Activated naive CD4-positive, alpha-beta T cell treated with anti-CD3 and anti-CD28 coated beads, Interleukin-2, amount 50 U/mL, for 72 hours (primary cell): ENCODE measurements at places on chromosomes 7 and 10. TPM values are rescaled to one million over a fixed set of nuclear protein-coding genes. Genes with fewer than 3 reads are reported as not detected.

The PPIF gene
- total RNA-seq = 144 TPM

DNA sequence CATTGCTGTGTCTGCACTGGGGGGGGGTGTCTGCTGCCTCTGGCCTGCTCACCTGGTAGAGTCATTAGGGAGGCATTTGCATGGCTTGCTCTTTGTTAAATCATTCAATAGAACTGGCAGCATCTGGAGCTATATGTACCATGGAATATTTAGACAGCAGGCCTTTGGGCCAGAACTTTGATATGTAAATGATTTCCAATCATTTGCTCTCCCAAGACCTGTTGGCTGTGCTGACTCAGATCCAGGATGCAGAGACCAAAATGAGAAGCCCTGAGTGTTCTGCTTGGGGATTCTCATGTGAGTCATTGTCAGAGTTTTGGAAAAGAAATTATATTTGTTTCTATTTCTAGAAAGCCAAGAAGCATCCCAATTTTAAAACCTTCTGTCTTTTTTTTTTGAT is 257.6 kb upstream of the IGFBP3 start:
- DNase-seq = no peak

DNA sequence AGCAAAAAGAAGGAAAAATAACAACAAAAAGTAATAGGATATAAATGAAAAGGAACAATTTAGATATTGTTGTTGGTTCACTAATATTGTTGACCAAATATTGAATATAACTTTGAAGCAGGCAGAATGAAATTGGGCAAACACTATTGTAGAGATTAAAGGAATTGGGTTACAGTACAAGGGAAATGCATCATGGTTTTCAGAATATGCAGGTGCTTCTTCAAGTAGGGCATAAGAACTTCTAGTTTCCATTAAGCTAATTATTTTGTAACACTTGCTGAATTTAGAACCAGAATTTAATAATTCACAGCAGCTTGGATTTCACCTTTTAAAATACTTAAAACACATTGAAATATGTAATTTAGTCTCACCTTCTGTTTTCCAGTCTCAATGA is 36.5 kb downstream of the RPA3 start:
- no peak for DNase-seq

DNA sequence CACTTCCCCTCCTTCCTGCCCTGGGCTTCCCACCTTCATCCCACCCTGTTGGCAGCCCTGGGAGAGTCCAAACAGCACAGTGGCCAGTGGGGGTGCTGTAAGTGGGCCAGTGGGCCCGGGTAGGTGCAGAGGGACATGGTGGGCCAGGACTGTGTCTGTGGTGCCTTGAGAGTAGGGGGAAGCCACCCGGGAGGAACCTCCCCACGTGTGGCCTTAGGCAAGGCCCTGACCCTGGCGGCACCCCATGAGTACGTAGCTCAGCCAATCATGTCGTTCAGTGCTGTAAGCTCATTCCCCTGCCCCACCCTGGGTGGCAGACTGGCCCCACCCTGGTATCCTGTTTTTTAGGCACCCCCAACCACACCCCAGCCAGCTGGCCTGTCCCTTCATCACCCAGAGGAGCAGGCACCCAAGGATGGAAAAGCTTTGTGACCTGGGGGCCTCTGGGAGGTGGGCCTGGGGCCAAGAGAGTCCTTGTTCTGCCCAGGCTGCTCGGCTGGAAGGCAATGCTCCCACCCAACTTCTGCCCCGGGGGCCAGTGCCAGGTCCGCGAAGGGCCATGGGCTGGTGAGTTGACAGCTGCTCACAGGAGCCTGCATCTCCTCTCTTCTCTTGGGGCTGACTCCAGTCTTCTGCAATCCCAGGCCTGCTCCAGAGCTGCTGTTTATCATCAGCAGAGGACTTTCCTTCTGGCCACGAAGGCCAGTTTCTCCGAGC is 41.6 kb downstream of the TSPAN15 start:
- DNase-seq = no peak

GRCh38 chr7:133702078-133702477 is 425.1 kb upstream of the LRGUK start:
- no peak for DNase-seq

DNA sequence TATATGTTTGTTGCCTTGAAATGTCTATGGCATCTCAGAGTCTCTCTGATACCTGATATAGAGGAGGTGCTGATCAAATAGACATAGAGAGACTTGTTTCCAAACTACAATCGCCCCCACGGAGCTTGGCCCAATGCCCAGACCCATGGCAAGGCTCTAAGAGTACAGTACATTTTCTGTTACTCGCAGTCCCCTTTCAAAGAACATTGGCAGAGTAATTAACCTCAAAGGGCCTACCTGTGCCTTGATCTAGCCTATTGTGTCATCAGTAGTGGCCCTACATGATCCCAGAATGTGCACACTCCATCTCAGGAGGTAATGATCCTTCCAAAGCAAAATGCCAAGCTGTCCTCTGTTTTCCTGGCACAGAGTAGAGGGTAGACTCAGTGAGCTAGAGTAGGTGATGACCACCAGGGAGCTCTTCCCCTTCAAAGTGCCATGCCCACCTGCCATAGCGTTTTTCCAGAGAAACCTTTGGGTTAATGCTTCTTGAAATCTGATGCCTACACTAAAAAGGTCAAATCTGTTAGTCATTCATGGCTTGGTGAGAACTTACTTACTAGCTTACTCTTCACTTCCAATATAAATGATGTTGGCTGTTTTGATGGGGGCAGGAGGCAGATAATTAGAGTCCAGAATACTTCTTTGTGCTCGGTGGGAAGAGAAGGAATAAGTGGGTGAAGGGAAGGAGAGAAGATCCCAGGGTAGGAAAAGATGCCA is 41.2 kb upstream of the ACSL5 start:
- no peak for DNase-seq
